Activated B cell treated with CpG ODN at 0.5 μM for 24 hours (primary cell): ENCODE measurements at places on chromosomes 3 and 15.

- no peak overlapping the region for H3K4me3 ChIP-seq
- no peak overlapping the region for H3K27ac ChIP-seq
- no peaks in the 10 kb centered on the region for H3K27me3 ChIP-seq
Measured at GRCh38 chr15:72086920-72087648, 30.9 kb downstream of the MYO9A start.

DNA sequence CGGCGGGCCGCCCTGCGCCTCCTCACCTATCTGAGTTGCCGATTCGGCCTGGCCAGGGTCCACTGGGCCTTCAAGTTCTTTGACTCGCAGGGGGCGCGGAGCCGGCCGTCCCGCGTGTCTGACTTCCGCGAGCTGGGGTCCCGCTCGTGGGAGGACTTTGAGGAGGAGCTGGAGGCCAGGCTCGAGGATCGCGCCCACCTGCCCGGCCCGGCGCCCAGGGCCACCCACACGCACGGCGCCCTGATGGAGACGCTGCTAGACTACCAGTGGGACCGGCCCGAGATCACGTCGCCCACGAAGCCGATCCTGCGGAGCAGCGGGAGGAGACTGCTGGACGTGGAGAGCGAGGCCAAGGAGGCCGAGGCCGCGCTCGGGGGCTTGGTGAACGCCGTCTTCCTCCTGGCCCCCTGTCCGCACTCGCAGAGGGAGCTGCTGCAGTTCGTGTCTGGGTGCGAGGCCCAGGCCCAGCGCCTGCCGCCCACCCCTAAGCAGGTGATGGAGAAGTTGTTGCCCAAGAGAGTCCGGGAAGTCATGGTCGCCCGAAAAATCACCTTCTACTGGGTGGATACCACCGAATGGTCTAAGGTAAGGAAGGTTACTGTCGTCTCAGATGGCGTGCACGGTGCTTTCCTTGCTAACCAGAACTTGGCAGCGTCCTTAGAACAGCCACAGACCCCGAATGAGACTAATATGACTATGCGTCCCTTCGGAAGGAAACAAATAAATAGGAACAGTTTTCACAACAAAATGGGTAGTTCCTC lies 567 bp downstream of the TICRR start:
- DNase-seq, result no peak
- H3K27ac ChIP-seq, result no peak overlapping the region
- H3K4me1 ChIP-seq, result peaks cover 11% of the 10 kb centered on the region
- H3K4me3 ChIP-seq, result peak overlapping the region; percentile 82
- no peaks in the 10 kb centered on the region for H3K36me3 ChIP-seq

GRCh38 chr3:42647821-42648459 lies 5.6 kb upstream of the ZBTB47 start:
- no peak overlapping the region for H3K27ac ChIP-seq
- DNase-seq, result no peak
- peaks cover 2% of the 10 kb centered on the region for H3K27me3 ChIP-seq
- peaks cover 56% of the 10 kb centered on the region for H3K36me3 ChIP-seq

DNA sequence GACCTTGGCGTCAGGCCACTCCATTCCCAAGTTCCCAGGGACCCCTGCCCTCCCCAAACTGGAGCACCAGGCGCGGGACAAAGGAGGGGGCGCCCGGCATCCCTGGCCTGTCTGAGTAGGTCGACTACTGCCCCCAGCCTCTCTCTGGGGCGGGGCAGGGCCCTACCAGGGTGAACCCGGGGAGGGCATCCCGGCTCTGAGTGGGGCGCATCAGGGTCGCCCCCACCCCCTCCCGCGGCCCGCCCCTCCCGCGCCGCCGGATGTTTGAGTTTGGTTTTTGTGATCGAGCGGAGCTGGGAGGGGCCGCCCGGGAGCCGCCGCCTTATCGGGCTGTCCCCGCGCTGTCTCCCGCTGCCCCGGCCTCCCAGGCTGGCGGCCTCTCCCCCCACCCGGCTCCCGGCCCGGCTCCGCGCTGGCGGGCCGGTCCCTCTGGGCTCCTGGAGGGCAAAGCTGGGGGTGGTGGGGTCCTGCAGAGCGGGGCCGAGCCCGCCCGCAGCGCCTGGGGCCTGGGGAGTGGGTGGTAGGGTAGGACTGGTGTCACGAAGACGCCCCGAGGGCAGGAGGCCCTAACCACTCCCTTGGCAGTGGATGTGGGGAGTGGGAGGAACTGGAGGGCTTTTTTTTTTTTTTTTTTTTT lies 47.2 kb upstream of the SMAD6 start:
- no peak overlapping the region for H3K27ac ChIP-seq
- peak overlapping the region; percentile 55 for H3K4me3 ChIP-seq
- H3K4me1 ChIP-seq, result peaks cover 12% of the 10 kb centered on the region
- no peak for DNase-seq
- peaks cover 32% of the 10 kb centered on the region for H3K27me3 ChIP-seq
- H3K36me3 ChIP-seq, result no peaks in the 10 kb centered on the region

DNA sequence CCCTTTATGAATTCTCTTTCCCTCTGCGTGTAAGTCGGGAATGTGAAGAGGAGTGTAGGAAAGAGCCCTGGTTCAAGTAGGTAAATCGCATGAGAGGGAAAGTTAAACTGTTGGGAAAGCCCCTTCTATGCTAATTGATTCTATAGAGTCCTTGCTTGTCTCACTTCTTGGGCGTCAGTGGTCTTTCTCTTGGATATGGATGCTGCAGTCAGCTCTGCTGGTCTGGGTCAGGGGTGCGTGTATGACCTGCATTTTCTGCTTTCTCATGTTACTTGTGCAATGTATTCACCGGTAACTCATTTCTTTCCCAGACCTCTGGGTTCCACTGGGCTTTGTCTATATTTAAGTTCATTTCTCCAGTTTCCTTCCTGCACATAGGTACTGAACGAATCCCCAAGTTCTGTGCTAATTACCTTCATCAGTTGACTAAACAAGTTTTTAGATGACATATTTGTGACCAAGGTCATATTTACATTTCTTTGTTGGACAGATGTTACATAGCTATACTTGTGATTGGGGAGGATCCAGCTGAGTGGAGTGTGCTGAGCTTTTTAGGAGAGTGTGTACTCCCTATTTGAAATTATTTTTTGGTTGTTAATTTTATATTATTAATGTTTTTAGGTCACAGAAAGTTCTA lies 1.4 kb downstream of the SETD5 start:
- H3K4me1 ChIP-seq, result peaks cover 66% of the 10 kb centered on the region
- peak overlapping the region; percentile 99 for H3K4me3 ChIP-seq
- DNase-seq, result no peak
- H3K27ac ChIP-seq, result peak overlapping the region; percentile 97

GRCh38 chr15:52808996-52809395 lies 18.9 kb upstream of the ONECUT1 start:
- peaks cover 13% of the 10 kb centered on the region for H3K4me1 ChIP-seq
- peaks cover 61% of the 10 kb centered on the region for H3K27me3 ChIP-seq
- H3K4me3 ChIP-seq, result no peak overlapping the region
- no peaks in the 10 kb centered on the region for H3K36me3 ChIP-seq
- no peak overlapping the region for H3K27ac ChIP-seq
- DNase-seq, result no peak

- DNase-seq, result no peak
- H3K4me1 ChIP-seq, result no peaks in the 10 kb centered on the region
- no peaks in the 10 kb centered on the region for H3K27me3 ChIP-seq
- no peak overlapping the region for H3K27ac ChIP-seq
- no peaks in the 10 kb centered on the region for H3K36me3 ChIP-seq
- H3K4me3 ChIP-seq, result no peak overlapping the region
Measured at GRCh38 chr3:109191421-109191820, 54.9 kb downstream of the C3orf85 start.

DNA sequence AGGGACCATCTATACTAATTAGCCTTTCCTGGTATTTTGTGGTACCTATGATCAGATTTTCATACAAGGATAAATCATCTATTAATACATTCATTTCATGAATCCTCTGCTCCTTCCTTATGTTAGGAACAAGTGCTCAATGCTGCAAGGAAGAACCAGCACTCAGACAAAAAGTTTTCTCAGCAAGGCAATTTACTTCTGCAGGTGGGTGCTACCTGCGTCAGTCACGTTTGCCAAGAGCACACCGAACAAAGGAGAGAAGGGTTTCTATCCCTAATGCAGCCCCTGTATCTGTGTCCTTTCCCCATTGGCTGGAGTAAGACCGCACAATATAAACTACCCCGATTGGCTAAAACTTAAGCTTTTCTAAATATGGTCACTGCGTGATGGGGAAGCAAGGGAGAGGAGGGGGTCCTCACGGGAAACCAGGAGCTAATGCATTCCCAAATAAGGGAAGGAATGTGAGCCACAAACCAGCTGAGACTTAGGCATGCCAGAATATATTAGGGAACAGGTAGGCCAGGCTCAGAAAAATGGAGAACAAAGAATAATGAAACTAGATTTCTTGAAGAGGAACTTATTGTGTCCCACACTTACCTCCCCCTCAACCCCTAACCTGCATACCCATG lies 76.5 kb downstream of the AQR start:
- no peak for DNase-seq
- H3K27me3 ChIP-seq, result no peaks in the 10 kb centered on the region
- no peak overlapping the region for H3K4me3 ChIP-seq
- H3K27ac ChIP-seq, result no peak overlapping the region
- peaks cover 87% of the 10 kb centered on the region for H3K36me3 ChIP-seq

- H3K27me3 ChIP-seq, result peaks cover 6% of the 10 kb centered on the region
- no peak overlapping the region for H3K4me3 ChIP-seq
- DNase-seq, result no peak
- H3K27ac ChIP-seq, result no peak overlapping the region
Measured at GRCh38 chr3:123401836-123402530, 46.9 kb downstream of the ADCY5 start.

GRCh38 chr15:81506071-81506470 lies 132.1 kb upstream of the TMC3 start:
- no peaks in the 10 kb centered on the region for H3K4me1 ChIP-seq
- no peak for DNase-seq
- H3K27me3 ChIP-seq, result no peaks in the 10 kb centered on the region
- no peaks in the 10 kb centered on the region for H3K36me3 ChIP-seq
- no peak overlapping the region for H3K4me3 ChIP-seq

DNA sequence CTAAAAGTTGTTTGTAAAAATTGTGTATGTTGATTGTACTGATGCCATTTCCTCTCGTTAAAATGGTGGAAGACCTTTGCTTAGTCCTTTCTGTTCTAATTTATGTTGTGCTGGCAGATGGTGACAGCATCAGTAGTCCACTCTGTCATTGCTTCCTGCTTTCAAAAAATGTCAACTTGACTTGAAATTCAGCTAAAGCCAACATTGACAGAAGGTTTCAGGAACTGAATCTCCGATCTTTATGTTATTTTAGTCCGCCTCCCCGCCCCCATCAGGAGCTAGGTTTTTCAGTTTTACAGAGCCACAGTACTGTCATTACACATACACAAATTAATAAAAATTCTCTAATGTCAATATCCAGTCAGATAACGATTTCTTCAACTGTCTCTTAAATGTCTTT lies 1.5 kb downstream of the CEP63 start:
- DNase-seq, result no peak
- peak overlapping the region; percentile 98 for H3K27ac ChIP-seq
- H3K27me3 ChIP-seq, result no peaks in the 10 kb centered on the region
- peaks cover 52% of the 10 kb centered on the region for H3K4me1 ChIP-seq
- peak overlapping the region; percentile 76 for H3K4me3 ChIP-seq

DNA sequence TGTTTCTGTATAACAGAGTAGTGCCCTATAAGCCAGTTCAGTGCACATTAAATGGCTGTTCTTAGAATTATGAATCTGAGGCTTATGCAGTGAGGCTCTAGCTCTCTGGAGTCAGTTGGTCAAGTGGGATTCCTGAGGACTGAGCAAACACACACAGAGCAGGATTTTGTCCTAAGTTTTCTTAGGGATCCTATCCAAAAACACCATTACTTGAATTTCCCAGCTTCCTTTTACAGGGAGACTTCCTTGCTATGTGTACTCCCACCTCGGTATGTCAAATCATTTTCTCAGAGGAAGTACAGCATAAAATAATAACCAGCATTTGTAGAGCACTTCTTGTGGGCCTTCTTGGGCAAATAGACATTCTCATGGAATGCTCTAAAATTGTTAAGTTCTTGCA lies 63.1 kb upstream of the GOLGA6B start:
- H3K4me1 ChIP-seq, result no peaks in the 10 kb centered on the region
- H3K27me3 ChIP-seq, result no peaks in the 10 kb centered on the region
- DNase-seq, result no peak
- no peak overlapping the region for H3K27ac ChIP-seq
- no peak overlapping the region for H3K4me3 ChIP-seq

- H3K27ac ChIP-seq, result no peak overlapping the region
- H3K36me3 ChIP-seq, result peaks cover 2% of the 10 kb centered on the region
- H3K27me3 ChIP-seq, result peaks cover 29% of the 10 kb centered on the region
- H3K4me3 ChIP-seq, result no peak overlapping the region
- no peak for DNase-seq
Measured at GRCh38 chr15:66921319-66921915, 144.0 kb upstream of the SMAD3 start.

GRCh38 chr3:137738710-137739109 lies 25.4 kb upstream of the SOX14 start:
- H3K4me1 ChIP-seq, result no peaks in the 10 kb centered on the region
- no peak overlapping the region for H3K4me3 ChIP-seq
- DNase-seq, result no peak
- H3K36me3 ChIP-seq, result no peaks in the 10 kb centered on the region

- peak overlapping the region; percentile 75 for H3K4me3 ChIP-seq
- H3K27me3 ChIP-seq, result no peaks in the 10 kb centered on the region
- H3K36me3 ChIP-seq, result peaks cover 25% of the 10 kb centered on the region
- peak; percentile 55 for DNase-seq
- H3K27ac ChIP-seq, result peak overlapping the region; percentile 85
Measured at GRCh38 chr15:68795298-68795848, 25.3 kb downstream of the ANP32A start.

DNA sequence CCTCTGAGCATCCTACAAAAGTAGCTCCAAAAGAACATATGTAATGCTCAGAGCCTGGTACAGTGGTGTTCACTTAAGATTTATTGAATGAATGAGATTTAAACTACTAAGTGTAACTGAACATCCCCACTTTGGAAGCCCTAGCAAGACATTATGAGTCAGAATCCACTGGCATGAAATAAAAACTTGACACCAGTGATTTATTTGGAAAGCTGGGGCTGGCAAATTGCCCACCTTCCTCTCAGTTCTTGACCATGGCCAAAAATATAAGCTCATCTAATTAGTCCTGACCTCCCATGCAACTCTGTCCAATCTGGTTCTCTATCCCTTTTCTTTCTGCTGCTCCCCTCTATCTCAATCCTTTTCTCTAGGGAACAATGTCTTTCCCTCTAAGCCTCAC lies 418.0 kb downstream of the PLCL2 start:
- H3K4me1 ChIP-seq, result peaks cover 3% of the 10 kb centered on the region
- no peaks in the 10 kb centered on the region for H3K27me3 ChIP-seq
- H3K36me3 ChIP-seq, result peaks cover 33% of the 10 kb centered on the region
- H3K4me3 ChIP-seq, result no peak overlapping the region
- no peak for DNase-seq

DNA sequence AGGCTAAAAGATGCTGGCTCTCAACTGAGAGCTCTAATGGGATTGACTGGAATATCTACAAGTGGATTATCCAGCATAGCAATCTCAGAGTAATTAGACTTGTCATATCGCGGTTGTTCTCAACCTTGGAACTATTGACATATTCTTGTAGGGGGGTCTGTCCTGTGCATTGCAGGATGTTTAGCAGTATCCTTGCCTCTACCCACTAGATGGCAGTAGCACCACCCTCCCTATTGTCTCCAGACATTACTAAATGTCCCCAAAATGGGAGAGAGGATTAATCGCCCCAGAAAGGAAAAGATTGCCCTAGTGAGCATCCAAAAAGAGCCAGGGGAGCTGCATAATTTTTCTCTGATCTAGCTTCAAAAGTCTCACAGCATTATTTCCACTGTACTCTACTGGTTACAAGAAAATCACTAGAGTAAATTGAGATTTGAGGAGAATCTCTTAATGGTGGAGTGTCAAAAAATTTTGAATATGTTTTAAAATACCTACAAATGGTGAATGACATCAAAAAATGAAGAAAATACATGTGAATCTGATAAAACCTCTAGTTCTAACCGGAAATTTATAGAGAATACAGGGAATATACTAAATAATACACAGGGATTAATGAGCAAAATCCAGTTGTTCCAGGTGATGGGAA lies 388.2 kb upstream of the AGTR1 start:
- H3K27me3 ChIP-seq, result no peaks in the 10 kb centered on the region
- no peak for DNase-seq
- no peaks in the 10 kb centered on the region for H3K36me3 ChIP-seq
- no peak overlapping the region for H3K4me3 ChIP-seq
- no peak overlapping the region for H3K27ac ChIP-seq
